ENCODE measurements at places on chromosomes 5 and 9.

GRCh38 chr5:40033411-40033810 is 608.6 kb upstream of the DAB2 start:
- H3K4me1 ChIP-seq: peaks cover 9% of the 10 kb centered on the region
- DNase-seq: peak; percentile 46
- no peak overlapping the region for H3K27ac ChIP-seq
- no peaks in the 10 kb centered on the region for H3K36me3 ChIP-seq

DNA sequence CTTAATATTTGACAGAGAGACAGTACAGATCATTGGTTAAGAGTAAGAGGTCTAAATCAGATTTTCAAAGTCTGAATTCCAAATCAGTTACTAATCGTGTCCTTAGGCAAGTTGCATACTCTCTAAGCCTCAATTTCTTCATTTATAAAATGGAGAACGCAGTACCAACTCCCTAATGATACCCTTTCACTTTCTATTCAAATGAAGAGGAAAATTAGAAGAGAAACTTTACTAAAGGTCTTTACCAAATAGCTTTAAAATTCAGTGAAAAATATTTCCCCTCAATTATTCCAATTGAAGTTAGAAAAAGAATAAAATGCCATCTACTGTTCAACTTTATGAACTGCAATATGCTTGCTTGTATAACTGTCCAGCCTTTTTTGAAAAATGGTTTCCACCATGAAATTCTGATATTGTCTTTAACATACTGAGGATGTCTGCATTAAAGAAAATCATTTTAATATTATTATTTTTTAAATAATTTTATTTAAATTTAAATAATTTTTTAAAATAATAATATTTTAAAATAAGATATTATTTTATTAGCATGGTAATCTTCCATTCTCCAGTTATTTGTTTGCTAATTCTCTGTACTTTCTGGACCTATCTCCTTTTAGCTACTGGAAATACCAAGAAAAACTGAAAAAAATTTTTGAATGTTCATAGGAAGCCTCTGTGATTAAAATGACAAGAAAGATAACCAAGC is 36.0 kb downstream of the POC5 start:
- H3K27me3 ChIP-seq: no peaks in the 10 kb centered on the region
- DNase-seq: no peak
- H3K4me1 ChIP-seq: peaks cover 11% of the 10 kb centered on the region
- no peak overlapping the region for H3K27ac ChIP-seq
- no peak overlapping the region for H3K4me3 ChIP-seq

- H3K4me1 ChIP-seq: peaks cover 11% of the 10 kb centered on the region
- H3K36me3 ChIP-seq: no peaks in the 10 kb centered on the region
- no peak for DNase-seq
- H3K27me3 ChIP-seq: peaks cover 36% of the 10 kb centered on the region
- no peak overlapping the region for H3K27ac ChIP-seq
These were observed 31.8 kb upstream of the FABP6 start for GRCh38 chr5:160197341-160198144.

- H3K36me3 ChIP-seq: no peaks in the 10 kb centered on the region
- H3K27ac ChIP-seq: no peak overlapping the region
- peaks cover 17% of the 10 kb centered on the region for H3K27me3 ChIP-seq
- H3K4me3 ChIP-seq: no peak overlapping the region
- DNase-seq: no peak
- no peaks in the 10 kb centered on the region for H3K4me1 ChIP-seq
These were observed 30.9 kb upstream of the SHOC1 start for GRCh38 chr9:111825468-111826145.
